B cell (primary cell): ENCODE measurements at places on chromosomes 12 and 14.

- no peak for DNase-seq
These were observed 3.1 kb upstream of the LMO3 start for GRCh38 chr12:16608946-16609539.

GRCh38 chr14:58663494-58664111, 25.8 kb downstream of the DACT1 start:
- DNase-seq: no peak

GRCh38 chr12:115507951-115508722, 769.4 kb downstream of the MED13L start:
- DNase-seq: no peak

DNA sequence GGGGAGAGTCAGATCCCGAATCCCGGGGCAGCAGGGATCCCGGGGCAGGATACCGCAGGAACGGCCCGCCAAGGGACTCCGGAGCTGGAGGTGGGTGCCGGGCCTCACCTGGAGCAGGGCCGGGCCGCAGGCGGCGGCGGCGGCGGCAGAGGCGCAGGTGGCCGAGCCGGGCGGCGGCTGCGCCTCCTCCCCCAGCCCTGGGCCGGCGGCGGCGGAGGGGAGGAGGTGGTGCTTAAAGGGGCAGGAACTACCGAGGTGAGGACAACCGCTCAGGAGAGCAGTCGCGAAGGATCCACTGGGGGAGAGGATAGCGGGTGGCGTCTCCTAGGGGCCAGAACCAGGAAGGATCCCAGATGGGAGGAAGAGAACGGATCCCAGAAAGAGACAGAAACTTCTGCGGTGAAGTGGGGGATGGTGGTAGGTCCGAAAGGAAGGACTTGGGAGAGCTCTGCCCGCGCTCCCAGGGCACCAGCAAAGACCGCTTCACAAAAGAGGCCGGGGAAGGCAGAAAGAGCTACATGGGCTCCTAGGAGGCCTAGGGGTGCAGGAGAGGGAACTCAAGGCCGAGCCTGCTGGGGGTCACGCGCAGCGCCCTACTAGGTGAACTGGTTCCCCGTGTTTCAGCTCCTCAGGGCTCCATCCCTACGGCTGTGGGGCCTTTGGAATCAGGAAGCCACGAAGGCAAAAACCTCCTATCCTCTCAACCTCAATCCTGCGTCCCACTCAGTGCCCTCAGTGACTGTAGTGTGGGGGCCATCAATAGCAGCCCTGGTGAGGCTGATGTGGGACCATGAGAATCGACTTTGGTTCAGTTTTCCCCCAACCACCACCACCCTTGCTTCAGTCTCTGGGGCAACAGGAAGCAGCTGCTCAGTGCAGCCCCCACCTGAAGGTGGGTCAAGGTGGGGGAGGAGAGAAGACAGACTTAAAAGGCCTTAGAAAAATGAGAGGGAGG, 5.0 kb upstream of the BAZ2A start:
- peak; percentile 83 for DNase-seq

- DNase-seq: peak; percentile 3
These were observed 48.0 kb downstream of the SLC17A8 start for GRCh38 chr12:100404769-100405407.
